WTC11 (cell line): ENCODE measurements at places on chromosomes 12 and 14.

GRCh38 chr12:63206909-63207308, 55.9 kb upstream of the AVPR1A start:
- H3K27ac ChIP-seq: no peak overlapping the region
- no peak overlapping the region for H3K4me3 ChIP-seq
- no peaks in the 10 kb centered on the region for H3K27me3 ChIP-seq

DNA sequence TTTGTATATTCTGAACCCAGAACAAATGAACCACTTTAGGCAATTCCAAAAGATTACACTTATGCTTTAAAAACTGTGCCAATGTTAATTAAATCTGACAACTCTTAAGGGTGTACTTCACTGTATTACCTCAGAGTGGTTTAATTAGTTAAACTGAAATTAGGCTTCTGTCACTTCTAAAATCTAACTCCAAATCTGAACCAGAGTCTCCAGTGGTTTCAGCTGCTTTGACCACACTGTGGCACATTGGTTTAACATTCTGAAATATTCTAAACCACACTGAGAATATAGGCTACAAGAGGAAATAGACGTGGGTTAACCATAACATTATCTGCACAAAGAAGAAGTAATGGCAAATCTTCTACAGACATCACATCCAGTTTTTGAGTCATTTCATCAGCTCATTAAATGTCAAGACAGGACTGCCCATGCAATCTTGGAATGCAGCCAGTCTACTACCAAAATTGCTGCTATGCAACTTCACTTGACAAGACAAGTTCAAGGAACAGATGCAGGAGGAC, 94.8 kb downstream of the LRP6 start:
- no peak overlapping the region for H3K4me3 ChIP-seq
- H3K27ac ChIP-seq: no peak overlapping the region
- H3K36me3 ChIP-seq: no peaks in the 10 kb centered on the region
- no peaks in the 10 kb centered on the region for H3K27me3 ChIP-seq
- DNase-seq: no peak

- H3K36me3 ChIP-seq: 0 out of 2 replicates have a peak, but pooled peaks cover 3% of the 10 kb centered on the region
- no peaks in the 10 kb centered on the region for H3K4me1 ChIP-seq
Measured at GRCh38 chr12:131197490-131197889, 243.8 kb downstream of the ADGRD1 start.

DNA sequence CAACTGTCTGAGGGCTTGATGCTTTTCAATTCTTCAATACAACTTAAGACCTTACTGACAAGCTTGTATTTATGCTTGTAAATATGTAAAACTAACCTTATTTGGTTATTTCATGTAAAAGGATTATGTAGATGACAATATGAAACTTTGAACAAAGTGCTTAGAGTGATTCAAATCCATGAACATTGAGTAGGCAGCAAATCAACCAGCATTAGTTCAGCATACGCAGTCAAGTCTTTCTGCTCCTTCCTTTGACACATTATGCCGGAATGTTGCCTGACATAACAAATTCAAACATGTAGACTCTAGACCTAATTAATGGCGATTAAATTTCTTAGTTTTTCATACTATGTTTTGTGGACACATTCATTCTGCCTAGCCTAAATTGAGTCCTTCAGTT, 105.2 kb downstream of the FGD4 start:
- no peak overlapping the region for H3K4me3 ChIP-seq
- no peaks in the 10 kb centered on the region for H3K27me3 ChIP-seq
- peak overlapping the region; percentile 45 for H3K27ac ChIP-seq
- peaks cover 2% of the 10 kb centered on the region; the same call in 1 of the 2 replicates for H3K36me3 ChIP-seq
- no peak for DNase-seq

DNA sequence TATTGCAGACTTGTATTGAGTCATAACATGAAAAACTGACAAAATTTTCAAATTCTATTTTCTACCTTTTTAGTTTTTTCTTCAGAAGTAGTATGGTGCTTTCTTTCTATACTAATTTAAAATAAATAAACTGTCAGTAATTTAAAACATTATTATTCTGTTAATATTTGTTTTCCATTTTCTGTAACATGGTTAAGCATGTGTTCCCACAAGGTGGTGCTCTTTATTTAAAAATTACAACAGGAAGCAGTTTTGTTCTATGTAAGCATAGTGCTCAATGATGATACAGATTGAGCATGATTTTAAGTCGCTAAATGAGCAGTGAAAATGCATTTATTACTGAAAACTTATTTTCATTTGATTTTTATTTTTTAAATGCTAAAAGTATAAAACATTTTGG, 114.6 kb downstream of the PPFIA2 start:
- no peaks in the 10 kb centered on the region for H3K4me1 ChIP-seq
- H3K36me3 ChIP-seq: no peaks in the 10 kb centered on the region
- H3K4me3 ChIP-seq: no peak overlapping the region
- no peak overlapping the region for H3K27ac ChIP-seq

- H3K27ac ChIP-seq: no peak overlapping the region
- H3K27me3 ChIP-seq: no peaks in the 10 kb centered on the region
- H3K4me3 ChIP-seq: no peak overlapping the region
Measured at GRCh38 chr12:112354399-112354798, 27.8 kb downstream of the HECTD4 start.

DNA sequence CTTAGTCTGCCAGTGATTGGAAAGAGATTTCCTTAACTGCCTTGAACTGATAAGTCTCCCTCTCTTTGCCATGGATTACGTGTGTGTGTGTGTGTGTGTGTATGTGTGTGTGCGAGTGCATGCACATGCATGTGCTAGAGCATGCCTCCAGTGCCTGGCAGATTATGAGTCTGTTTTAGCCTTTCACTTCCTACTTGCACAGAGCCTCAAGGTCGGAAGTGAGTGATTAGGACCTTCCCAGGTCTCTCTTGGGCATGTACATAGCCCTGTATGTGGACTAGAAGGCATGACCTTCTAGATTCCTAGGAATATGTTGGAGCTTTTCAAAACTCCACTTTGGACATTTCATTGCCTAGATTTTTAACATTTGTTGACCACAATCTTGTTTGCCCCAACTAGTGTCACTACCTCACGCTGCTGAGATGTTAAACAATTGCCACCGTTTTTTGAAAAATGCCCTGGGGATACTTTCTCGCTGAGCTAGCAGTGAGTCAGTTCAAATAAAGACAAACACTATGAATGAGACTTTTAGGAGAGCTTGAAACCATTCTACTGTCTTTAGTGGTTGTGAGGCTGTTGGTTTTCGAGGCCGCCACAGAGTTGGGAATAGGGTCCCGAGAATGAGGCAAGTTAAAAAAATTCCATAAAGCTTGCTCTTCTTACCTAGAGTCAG, 28.2 kb downstream of the KIAA0586 start:
- no peaks in the 10 kb centered on the region for H3K27me3 ChIP-seq
- peak overlapping the region; percentile 36; the same call in 1 of the 2 replicates for H3K27ac ChIP-seq
- peaks cover 15% of the 10 kb centered on the region for H3K36me3 ChIP-seq
- no peaks in the 10 kb centered on the region for H3K4me1 ChIP-seq

DNA sequence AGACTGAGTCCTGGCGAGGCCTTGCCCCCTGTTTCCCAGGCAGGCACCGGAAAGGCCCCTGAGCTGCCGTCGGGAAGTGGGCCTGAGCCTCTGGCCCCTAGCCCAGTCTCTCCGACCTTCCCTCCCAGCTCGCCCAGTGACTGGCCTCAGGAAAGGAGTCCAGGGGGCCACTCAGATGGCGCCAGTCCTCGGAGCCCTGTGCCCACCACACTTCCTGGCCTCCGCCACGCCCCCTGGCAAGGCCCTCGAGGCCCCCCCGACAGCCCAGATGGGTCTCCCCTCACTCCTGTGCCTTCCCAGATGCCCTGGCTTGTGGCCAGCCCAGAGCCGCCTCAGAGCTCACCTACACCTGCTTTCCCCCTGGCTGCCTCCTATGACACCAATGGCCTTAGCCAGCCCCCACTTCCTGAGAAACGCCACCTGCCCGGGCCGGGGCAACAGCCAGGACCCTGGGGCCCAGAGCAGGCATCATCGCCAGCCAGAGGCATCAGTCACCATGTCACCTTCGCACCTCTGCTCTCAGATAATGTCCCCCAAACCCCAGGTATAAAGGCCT, 10.9 kb downstream of the TNS2 start:
- peaks cover 7% of the 10 kb centered on the region for H3K4me1 ChIP-seq
- H3K27ac ChIP-seq: no peak overlapping the region
- H3K4me3 ChIP-seq: no peak overlapping the region
- no peaks in the 10 kb centered on the region for H3K36me3 ChIP-seq
- H3K27me3 ChIP-seq: peaks cover 65% of the 10 kb centered on the region

DNA sequence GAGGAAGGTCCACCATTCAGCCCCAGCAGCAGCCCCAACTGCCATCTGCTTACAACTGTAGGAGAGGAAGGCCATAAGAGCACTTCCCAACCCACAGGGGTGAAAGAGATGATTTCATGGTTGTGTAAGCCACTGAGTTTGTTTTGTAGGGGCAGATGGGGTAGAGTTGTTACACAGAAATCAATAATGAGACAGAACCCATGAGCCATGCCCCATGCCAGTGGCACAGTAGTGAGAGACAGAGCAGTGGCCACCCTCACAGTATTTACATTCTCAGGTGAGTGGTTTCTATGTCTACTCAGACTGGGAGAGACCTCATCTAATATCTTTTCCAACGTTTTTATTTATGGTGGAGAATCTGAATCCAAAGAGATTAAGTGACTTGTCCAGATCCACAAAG, 68.6 kb downstream of the NUAK1 start:
- H3K27ac ChIP-seq: no peak overlapping the region; the same call in 1 of the 2 replicates
- peaks cover 8% of the 10 kb centered on the region for H3K4me1 ChIP-seq
- H3K36me3 ChIP-seq: peaks cover 37% of the 10 kb centered on the region
- DNase-seq: no peak
- H3K27me3 ChIP-seq: no peaks in the 10 kb centered on the region

- H3K4me1 ChIP-seq: peaks cover 15% of the 10 kb centered on the region
- no peak for DNase-seq
- H3K36me3 ChIP-seq: no peaks in the 10 kb centered on the region
- H3K4me3 ChIP-seq: no peak overlapping the region
- H3K27ac ChIP-seq: no peak overlapping the region
Measured at GRCh38 chr12:59080101-59080500, 159.8 kb upstream of the LRIG3 start.

GRCh38 chr12:95517246-95517645, 34.0 kb downstream of the USP44 start:
- no peak for DNase-seq
- no peaks in the 10 kb centered on the region for H3K4me1 ChIP-seq
- no peak overlapping the region for H3K27ac ChIP-seq
- no peak overlapping the region for H3K4me3 ChIP-seq
- H3K27me3 ChIP-seq: no peaks in the 10 kb centered on the region
- H3K36me3 ChIP-seq: peaks cover 76% of the 10 kb centered on the region

DNA sequence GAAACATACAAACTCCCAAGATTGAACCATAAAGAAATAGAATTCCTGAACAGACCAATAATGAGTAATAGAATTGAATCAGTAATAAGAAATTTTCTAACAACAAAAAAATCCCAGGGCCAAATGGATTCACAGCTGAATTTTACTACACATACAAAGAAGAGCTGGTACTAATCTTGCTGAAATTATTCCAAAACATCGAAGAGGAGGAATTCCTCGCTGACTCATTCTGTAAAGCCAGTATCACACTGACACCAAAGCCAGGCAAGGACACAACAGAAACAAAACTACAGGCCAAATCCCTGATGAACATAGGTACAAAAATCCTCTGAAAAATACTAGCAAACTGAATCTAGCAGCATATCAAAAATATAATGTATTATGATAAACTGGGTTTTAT, 367.8 kb upstream of the CLEC14A start:
- H3K36me3 ChIP-seq: peaks cover 31% of the 10 kb centered on the region
- H3K4me1 ChIP-seq: no peaks in the 10 kb centered on the region
- H3K4me3 ChIP-seq: no peak overlapping the region
- DNase-seq: no peak
- H3K27me3 ChIP-seq: peaks cover 10% of the 10 kb centered on the region
- H3K27ac ChIP-seq: no peak overlapping the region

DNA sequence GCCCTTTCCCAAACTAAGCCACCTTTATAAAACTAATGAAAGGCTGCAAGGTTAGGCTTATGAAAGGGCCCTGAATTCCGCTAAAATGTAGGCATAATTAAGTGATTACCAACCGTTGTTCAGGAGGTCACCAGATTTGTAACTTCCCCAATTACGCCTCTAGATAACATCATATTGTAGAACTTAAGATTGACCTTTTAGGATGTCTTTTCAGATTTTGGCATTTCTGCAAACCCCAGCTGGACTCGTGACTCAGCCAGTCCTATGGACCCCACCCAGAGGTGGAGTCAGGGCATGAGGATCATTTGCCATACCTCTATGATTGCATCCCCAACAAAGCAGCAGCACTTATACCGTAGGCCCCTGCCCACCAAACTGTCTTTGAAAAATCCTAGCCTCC, 3.7 kb upstream of the LPCAT3 start:
- no peak overlapping the region for H3K4me3 ChIP-seq
- no peaks in the 10 kb centered on the region for H3K27me3 ChIP-seq
- H3K27ac ChIP-seq: no peak overlapping the region
- H3K4me1 ChIP-seq: peaks cover 18% of the 10 kb centered on the region
- H3K36me3 ChIP-seq: no peaks in the 10 kb centered on the region

DNA sequence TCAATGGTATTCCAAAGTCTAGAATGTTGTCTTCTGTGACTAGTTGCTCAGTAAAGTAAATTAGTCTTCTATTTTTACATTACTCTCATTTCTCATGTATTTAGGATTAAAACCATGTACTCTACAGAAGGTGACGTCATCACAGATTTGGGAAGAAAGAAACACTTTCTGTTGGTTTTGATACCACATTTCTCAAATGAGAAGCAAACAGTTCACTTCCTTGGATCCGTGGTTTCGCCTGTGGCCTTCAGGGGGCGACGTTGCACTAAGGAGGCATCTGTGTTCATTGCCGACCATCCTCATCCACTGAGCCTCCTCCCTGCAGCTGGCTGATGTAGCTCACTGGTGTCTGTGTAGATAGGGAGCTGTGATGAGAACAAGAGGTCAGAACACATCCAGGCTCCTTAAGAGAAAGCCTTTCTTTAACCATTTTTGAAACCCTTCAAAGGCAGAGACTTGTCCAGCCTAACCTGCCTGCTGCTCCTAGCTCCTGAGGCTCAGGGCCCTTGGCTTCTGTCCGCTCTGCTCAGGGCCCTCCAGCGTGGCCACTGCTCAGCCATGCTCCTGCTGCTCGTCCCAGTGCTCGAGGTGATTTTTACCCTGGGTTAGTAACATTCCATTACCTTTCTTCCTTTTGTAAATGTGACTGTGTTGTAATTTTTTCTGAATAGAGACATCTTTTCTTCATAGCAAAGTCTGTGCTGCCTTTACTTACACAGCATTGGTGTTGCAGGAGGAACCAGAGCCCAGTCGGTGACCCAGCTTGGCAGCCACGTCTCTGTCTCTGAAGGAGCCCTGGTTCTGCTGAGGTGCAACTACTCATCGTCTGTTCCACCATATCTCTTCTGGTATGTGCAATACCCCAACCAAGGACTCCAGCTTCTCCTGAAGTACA, 220.6 kb upstream of the OR4E1 start:
- no peaks in the 10 kb centered on the region for H3K4me1 ChIP-seq
- H3K27me3 ChIP-seq: no peaks in the 10 kb centered on the region; the same call in 1 of the 2 replicates
